Adrenal gland (tissue), 19 donors: ENCODE measurements at places on chromosomes 5 and 9. TPM values are rescaled to one million over a fixed set of nuclear protein-coding genes. Genes with fewer than 3 reads are reported as not detected.

The CAMK2A gene
- not detected for total RNA-seq

DNA sequence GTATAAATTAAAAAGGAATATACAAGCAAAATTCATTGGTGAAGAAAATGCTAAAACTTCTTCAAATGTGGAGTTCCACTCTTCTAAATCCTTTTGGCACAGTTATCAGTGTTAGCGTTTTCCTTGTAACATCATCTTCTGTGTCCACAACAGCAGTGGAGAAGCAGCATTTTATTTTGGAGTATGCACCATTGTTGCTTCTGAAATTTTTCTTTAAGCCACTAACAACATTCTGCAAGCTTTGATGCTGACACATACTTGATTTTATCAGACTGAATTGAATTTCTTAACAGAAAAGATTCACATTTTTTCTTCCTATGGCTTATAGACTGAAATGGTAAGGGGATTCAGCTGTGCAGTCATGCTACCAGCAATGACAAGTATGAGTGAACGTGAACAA, 60.8 kb upstream of the PTGER4 start:
- no peak for DNase-seq

The ESM1 gene
- total RNA-seq = 1.3 TPM

The GNPDA1 gene
- 61.4 TPM for total RNA-seq

DNA sequence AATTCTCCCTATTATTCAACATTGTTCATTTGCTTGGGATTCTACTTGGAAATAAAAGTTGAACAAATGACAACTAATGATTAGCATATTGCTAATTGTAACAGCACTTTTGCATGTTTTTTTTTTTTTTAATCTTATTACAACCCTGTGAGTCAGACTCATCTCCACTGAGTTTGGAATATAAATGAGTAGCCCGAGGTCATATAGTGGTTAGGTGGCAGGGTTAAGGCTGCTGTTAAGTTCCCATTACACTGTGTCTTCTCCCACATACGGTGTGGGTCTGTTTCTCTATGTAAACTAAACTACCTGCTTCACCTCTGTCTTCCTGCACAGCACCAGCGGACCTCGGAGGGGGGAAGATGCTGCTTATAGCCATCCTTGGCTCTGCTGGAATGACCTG, 92.4 kb downstream of the EQTN start:
- DNase-seq = no peak

The TUSC1 gene
- 10.8 TPM for total RNA-seq

- DNase-seq = peak; percentile 85
These were observed 66.7 kb downstream of the SIL1 start for GRCh38 chr5:139131465-139131864.

DNA sequence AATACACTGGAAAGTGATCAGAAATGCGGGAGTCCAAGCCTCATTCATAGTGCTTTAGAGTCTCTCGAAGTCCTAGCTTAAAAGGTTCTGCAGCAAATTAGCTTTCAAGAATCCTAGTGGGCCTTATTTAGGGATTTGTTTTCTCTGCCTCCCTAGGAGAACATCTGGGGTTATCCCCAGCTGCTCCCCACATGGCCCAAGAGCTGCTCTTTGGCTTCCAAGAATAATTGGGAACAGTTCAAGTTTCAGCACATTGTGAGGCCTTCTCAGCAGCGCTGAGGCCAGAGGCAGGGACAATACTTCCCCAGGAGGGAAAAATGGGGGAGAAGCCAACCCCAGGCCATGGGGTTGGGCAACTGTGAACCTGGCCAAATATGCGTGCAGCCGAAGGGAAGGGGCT, 108.7 kb downstream of the LIFR start:
- no peak for DNase-seq

The NKD2 gene
- 9.6 TPM for total RNA-seq

- DNase-seq = no peak
These were observed 29.0 kb downstream of the COL15A1 start for GRCh38 chr9:98972716-98973115.

DNA sequence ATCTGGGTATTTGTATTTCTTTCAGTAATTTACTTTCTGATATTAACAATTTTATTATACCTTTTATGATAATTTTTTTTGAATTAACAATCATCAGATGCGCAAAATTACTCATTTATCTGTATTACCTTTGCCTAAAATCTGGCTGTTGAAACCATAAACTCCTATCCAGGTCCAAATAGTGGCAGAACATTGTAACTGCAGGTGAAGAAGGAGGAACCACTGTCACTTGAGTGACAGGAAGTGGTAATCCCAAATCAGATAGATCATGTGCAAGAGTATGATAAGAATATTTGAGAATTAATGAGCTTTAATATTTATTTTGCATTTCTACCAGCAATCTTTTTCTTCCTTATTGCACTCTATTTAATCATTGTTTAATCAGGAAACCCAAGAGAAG, 139.3 kb upstream of the TLE4 start:
- no peak for DNase-seq

The RNF145 gene
- 108 TPM for total RNA-seq

GRCh38 chr5:178121391-178122276, 8.3 kb downstream of the N4BP3 start:
- no peak for DNase-seq

DNA sequence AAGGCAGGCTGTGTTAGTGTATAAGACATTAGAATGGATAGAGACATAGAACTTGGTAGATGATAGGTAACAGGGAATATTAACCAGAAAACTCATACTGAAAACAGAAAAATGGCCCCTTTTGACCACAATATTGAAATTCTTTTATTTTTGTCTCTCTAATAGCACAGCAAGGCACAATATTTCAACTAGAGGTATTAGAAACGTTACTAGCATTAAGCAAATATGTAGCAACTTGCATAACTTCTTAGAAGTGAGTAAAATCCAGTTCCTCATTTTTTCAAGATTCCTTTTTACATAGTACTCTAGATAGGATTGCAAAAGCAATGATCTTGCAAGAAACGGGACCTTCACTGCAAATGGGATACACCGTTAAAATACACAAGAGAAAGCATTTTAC, 102.7 kb upstream of the VCAN start:
- DNase-seq = no peak

- DNase-seq = peak; percentile 53
These were observed 10.8 kb downstream of the TCF7 start for GRCh38 chr5:134125039-134126015.

GRCh38 chr9:82457891-82458290, 469.3 kb downstream of the SPATA31D1 start:
- DNase-seq = no peak

DNA sequence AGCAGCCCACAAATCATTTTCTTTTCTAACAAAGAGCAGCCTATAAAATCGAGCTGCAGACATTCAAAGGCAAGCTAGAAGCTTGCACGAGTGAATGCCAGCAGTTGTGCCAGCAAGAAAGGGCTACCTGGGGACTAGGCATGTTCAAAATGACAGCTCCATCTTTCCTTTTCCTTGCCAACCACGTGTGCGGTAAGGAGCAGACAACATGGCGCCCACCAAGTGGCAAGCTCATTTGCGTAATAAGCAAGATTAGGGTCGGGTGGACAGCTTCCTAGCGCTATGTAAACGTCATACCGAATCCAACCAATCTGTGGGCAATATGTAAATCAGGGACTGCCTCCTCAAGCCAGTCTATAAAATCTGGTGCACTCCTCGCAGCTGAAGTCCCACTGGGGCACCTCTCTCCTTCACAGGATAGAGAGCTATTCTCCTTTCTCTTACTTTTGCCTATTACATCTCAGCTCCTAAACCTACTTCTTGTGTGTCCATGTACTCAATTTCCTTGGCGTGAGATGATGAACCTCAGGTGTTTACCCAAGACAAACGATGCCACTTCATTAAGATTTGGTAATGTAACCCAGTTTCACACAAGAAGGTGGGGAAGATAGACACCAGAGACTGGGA, 22.5 kb upstream of the SPARC start:
- no peak for DNase-seq

The KCNV2 gene
- not detected for total RNA-seq

DNA sequence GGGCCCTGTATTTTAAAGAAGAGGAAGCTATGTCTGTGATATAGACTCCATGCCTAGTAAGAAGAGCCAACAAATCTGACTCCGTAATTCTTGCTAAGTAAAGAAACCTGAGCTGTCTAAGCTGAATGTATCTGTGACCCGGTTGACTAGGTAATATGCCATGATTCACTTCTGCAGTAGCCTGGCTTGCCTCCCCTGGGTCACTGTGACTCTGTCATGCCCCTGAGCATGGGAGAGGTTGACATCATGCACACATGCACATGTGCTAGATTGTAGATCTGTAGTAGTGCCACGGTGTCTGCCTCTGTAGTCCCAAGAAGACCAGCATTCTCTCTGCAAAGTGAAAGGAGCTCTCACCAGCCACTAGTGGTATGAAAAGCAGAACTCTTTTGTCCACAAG, 9.1 kb downstream of the SLC22A5 start:
- DNase-seq = no peak

GRCh38 chr5:143217804-143218160, 185.7 kb downstream of the NR3C1 start:
- no peak for DNase-seq

The SLC6A19 gene
- not detected for total RNA-seq

The PCDH1 gene
- 13.6 TPM for total RNA-seq

DNA sequence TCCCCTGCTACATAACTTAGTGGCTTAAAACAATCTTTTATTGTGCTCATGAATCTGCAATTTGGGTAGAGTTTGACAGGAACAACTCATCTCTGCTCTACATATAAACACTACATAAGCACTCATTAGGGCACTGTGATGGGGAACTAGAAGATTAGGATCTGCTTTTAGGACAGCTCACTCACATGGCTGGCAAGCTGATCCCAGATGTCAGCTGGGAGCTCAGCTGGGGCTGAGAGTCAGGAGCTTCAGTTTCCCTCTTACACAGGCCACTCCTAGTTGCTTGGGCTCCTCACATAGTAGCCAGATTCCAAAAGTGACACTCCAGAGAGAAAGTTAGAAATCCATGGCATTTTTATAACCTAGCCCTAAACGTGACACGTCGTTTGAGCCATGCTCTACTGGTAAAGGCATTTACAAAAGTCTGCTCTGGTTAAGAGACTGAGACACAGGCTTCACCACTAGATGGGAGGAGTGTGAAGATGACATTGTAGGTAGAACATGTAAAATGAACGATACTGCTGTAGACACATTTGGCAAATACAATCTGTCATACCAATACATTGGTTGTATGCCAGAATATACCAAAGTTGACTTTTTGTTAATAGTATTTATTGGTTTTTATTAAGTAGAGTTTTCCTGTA, 23.6 kb downstream of the SCAI start:
- no peak for DNase-seq

The TSLP gene
- total RNA-seq = 0.24 TPM

DNA sequence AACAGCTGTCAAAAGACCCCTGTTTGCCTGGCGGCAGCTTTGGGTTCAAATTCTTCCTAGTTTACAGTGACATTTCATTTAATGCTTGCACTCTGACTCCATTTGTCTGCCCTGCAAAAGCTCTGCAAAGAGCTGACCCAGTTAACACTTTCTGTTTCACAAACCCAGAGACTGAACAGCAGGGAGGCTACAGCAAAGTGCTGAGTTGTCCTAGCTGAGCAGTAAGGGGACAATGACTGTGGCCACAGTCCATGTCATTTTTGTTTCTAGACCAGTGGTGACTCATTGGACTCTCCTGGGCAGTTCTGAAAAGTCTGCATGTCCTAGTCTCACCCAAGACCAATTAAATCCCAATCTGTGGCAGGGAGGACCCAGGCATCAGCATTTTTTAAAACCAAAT, 994.8 kb upstream of the WWC1 start:
- DNase-seq = no peak

- no peak for DNase-seq
These were observed 190.3 kb downstream of the GOLPH3 start for GRCh38 chr5:31983851-31984250.

DNA sequence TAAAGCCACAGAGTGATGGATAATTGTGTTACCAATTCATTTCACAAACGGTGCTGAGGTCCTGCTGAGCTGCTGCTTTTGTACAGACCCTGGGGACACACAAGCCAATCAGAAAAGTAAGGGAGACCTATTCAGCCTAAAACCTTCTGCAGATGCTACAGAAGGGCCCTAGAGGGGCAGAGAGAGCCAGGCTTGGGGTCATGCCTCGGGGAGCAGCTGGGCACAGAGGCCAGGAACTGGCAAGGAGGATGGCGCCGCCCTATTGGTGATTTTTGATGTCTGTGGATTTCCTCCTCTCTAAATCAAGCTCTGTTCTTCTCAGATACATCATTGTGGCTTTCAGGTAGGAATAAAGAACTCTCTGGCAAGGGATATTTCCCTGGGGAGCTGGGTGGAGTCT, 181.9 kb downstream of the ZNF462 start:
- no peak for DNase-seq

DNA sequence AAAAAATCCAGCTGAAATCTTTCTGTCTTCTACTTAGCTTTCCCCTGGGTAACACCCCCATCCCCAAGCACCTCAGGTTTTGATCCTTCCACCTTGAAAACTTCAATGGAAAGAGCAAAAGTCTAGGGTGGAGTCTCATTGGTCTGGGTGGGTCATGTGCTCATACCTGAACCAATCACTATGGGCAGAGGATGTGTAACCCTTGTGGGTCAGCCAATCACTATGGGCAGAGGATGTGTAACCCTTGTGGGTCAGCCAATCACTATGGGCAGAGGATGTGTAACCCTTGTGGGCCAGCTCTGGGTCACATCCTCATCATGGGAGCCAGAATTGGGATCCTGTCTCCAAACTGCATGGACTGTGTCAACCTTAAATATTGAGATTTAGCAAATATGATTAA, 18.5 kb downstream of the NAIF1 start:
- no peak for DNase-seq

The KLHL9 gene
- 22.1 TPM for total RNA-seq

DNA sequence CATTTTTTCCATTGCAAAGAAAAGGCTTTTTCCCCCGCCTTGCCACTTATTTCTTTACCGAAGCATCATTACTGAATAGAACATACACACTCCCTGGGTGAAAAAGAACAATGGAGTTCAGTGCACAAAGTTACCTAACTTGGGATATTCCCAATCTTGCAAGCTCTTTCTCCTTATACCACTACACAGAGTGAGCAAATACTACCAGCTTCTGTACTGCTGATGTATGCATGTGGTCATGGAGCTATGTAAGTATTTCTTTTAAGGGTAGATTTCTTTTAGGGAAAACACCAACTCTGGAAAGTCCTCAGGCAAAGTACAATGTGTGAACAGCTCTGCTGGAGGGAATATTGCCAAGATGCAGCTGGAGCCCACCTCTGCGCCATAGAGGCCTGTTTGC, 81.1 kb downstream of the AOPEP start:
- no peak for DNase-seq

The ARL15 gene
- total RNA-seq = 19.4 TPM

DNA sequence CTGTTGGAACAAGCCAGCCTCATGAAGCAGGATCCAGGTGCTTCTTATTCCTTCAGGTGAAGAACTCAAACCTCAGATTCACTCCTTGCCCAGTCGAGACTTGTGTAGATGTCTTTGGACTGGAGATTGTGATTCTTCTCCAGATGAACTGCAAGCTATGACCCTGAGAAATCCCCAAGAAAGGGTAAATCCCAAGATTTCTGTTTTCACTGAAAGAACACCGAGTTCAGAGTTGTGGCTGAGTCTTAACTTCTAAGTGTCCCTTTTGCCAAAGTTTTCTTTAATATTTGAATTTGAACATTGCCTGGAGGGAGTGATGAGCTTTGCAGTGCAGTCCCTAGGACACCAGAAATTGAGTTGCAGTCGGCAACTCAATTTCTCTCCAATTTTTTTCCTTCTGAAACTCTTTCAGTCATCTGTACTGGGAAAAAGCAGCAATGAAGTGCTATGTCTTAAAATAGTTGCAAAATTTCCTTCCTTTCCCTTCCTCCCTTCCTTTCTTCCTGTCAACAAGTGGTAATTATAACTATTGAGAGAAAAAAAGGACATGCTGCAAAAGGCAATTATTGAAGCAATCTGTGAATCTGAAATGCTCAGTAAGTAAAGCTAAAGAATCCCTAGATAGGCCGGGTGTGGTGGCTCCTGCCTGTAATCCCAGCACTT, 56.1 kb downstream of the ANKRD55 start:
- DNase-seq = no peak

GRCh38 chr5:78050888-78051287, 243.6 kb downstream of the AP3B1 start:
- no peak for DNase-seq
